Stimulated activated effector memory CD8-positive, alpha-beta T cell treated with anti-CD3 and anti-CD28 coated beads, Interleukin-12 subunit alpha, Interleukin-12 subunit beta, amount 100 ng/mL, for 72 hours (primary cell): ENCODE measurements at places on chromosomes 5 and 9.

DNA sequence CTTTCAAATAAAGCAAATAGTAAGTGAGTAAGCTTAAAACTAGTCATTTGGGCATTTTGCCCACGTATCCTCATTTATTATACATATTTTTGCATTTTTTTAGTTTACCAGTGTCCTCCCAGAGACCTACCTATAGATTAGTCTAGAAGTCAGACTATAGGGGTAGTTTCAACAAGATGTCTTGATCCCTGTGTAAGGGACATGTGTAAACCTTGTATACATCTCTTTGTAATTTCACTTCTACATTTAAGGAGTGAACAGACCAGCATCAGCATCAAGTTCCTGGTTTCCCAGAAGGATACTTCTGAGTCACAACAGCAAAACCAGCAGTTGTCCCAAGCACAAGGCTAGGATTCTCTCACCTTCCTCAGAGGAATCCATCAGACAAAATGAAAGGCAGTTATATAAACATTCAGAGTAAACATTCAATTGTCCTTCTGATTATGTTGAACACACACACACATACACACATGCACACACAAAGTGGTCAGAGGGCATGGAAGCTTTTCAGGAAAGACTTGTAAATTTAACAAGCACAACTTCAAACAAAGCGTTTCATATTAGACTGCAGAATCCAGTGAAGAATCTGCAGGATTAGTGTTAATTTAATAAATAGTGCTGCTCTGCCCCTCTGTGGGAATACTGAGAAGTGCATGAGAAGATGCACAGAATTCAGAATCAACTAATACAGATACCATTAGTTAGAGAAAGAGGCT, 55.4 kb downstream of the HINT1 start:
- DNase-seq, result no peak

- DNase-seq, result no peak
Observed at GRCh38 chr9:76358628-76359280, 35.5 kb downstream of the RFK start.

- no peak for DNase-seq
Observed at GRCh38 chr9:82124090-82124489, 135.5 kb downstream of the SPATA31D1 start.

- DNase-seq, result peak; percentile 17
Observed at GRCh38 chr9:38441347-38442085, 17.3 kb upstream of the IGFBPL1 start.

DNA sequence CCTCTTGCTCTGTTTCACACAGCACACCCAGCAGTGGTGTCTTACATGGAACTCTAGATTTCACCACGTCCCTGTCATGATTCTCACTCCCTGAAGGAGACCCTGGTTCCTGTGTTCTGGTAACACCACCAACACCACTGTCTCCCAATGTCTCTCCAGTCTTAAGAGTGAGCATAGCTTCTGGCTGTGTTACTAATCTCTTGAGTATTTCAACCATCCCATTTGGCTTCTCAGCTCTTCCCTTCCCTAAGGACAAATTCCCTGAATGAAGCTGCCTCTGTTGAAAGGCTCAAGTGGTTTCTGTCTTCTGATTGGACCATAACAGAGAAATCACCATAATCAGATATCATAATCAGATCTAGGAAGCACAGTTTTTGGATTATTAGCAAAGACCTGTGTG, 311.8 kb downstream of the DNAH5 start:
- DNase-seq, result no peak

DNA sequence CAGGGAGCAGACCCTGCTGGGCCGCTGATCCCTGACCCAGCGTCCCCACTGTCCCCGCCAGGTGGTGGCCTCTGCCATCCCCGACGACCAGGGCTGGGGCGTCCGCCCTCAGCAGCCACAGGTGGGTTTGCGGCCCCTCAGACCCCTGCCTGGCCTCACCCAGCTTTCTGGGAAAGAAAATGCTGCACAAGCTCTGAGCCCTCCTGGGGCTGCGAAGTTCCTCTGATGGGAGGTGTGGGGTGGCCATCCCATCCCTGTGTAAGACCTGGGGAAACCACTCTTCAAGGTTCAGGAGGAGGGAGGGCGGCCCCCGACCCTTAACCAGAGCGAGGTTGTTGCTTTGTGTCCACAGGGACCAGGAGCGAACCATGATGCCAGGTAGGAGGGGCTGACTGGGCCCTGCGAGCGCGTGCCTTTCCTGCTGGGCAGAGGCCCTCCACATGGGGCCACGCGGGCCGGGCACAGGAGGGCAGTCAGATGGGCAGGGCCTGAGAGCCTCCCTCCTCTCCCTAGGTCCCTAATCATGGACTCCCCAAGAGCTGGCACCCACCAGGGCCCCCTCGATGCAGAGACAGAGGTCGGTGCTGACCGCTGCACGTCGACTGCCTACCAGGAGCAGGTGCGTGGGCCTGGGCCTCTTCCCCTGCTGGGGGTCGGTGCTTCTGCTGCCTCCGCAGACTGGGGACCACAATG, 7.7 kb downstream of the NOXA1 start:
- DNase-seq, result no peak

GRCh38 chr9:97365634-97366033, 46.3 kb upstream of the TDRD7 start:
- DNase-seq, result no peak

DNA sequence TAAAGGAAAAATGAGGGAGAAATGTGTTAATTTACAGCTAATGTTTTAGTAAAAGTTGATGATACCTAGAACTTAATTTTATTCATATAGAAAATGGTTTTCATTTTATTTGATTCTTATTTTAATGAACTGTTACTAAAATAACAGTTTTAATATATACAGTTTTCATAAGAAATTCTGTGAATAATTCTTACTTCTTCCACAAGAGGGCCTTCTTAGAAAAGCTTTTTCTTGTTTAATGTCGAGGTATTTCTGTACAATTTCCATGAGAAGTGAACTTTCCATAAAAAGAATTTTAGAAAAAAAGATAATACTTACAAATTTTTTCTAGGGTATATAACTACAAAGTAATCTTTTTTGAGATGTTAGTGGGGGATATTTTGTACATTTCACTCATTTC, 73.9 kb downstream of the KLF9 start:
- DNase-seq, result no peak

GRCh38 chr9:90579181-90579580, 63.4 kb downstream of the DIRAS2 start:
- no peak for DNase-seq

DNA sequence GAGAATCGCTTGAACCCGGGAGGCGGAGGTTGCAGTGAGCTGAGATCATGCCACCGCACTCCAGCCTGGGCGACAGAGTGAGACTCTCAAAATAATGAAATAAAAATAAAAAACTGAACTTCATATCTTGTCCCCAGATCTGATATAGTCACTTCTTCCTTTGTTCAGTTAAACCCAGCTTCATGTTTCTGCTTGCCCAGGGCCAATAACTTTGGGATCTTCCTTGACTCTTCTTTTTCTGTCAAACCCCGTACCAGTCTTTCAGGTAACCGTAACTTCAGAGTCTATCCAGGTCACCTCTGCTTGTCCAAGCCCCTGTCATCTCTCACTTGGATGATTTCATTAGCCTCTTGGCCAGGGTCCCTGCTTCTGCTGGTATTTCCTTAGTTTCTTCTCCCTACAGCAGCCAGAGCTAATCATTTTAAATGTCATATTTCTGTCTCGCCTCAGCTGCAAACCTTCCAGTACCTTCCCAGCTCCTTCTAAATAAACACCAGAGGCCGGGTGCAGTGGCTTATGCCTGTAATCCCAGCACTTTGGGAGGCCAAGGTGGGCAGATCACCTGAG, 19.7 kb upstream of the ABL1 start:
- no peak for DNase-seq

- DNase-seq, result no peak
Observed at GRCh38 chr9:33232815-33233214, 7.2 kb upstream of the SPINK4 start.

DNA sequence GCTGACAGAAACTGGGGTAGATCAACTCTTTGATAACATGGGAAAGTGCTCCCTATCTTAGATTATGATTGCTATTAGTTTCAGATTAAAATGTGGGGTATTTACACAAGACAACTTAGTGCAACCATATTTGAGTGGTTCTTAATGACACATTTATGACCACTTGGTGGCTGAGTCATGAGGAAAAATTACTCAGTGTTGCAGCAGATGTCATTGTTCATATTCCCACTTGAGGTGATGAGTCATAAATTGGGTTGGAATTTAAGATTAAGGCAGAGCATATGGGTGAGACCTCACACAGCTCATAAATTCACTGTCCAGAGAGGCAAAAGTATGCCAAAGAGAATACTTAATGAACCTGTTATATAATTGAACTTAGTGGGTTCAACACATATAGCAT, 408.3 kb downstream of the DMRT2 start:
- no peak for DNase-seq

DNA sequence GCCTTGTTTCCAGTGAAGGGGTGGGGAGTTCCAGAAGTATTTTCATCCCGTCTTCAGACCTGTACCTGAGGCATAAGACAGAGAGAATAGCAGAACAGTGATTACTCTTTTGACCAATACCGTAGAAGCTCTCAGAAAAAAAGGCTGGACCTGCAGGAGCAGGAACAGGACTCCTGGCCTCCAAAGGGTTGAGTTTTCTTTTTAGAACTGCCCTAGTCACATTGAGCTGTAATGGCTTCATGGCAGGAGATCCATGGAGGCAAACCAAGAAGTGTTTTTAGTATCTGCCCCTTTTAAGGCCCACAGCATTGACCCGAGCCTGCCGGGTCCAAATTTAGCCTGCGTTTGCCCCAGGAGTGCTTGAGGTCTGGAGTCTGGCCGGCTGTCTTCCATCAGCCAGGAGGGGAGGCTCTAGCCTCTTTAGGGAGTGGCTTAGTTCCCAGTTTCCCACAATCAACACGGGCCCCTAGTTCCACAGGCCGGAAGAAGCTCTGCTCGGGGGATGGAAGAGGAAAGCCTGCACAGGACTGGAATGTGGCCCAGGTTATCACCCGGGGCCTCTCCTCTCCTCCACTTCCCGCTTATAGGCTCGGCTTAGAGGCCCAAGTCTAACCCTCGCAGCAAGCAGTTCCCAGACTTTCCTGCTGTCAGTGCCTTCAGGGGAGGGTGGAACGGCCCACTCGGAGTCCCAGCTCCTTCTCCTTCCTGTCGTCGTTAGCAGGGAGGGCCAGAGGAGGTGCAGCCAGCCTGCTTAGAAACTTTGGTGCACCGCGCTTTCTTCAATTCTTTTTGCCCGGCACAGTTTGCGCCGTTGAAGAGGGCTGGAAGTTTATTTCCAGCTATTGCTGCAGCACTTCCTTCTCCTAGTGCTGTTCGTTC, 80.7 kb downstream of the C9orf152 start:
- no peak for DNase-seq

- no peak for DNase-seq
Observed at GRCh38 chr5:26757941-26758340, 280.4 kb downstream of the CDH9 start.

- no peak for DNase-seq
Observed at GRCh38 chr5:90709323-90710155, 150.9 kb downstream of the ADGRV1 start.

GRCh38 chr5:67181648-67182221, 14.9 kb downstream of the CD180 start:
- DNase-seq, result no peak

DNA sequence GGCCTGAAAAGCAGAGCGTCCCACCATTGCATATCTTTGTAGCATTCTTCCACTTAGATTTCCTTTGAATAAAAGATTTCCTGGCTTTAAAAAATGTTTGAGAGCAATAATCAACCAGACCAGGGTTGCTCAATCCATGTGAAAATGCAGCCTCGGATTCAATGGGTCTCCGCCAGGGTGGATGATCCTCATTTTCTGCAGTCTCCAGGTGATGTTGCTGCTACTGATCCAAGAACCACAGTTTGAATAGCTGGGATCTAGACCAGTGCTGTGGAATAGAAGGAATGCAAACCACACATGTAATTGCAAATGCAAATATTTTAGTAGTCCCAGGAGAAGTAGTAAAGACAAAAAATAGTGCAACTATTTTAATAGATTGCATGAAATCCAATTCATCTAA, 317.6 kb downstream of the IRX1 start:
- no peak for DNase-seq

DNA sequence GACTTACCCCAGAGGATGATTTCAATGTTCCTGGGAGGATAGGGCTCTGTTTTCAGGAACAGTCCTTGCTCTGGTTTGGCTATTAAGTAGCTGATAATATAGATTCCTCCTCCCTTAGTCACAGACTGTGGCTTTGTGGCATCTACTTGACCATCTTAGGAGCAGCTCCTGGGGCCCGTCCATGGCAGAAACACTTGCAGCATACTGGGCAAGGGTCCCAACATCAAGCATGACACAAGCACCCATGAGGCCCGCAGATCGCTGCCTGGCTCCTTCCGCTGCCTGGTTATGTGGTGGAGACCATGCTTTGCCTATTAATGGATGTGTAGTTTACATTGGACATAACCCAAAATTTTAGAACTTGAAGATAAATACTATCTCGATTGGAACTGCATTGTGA, 170.1 kb downstream of the ICE1 start:
- DNase-seq, result peak; percentile 20

DNA sequence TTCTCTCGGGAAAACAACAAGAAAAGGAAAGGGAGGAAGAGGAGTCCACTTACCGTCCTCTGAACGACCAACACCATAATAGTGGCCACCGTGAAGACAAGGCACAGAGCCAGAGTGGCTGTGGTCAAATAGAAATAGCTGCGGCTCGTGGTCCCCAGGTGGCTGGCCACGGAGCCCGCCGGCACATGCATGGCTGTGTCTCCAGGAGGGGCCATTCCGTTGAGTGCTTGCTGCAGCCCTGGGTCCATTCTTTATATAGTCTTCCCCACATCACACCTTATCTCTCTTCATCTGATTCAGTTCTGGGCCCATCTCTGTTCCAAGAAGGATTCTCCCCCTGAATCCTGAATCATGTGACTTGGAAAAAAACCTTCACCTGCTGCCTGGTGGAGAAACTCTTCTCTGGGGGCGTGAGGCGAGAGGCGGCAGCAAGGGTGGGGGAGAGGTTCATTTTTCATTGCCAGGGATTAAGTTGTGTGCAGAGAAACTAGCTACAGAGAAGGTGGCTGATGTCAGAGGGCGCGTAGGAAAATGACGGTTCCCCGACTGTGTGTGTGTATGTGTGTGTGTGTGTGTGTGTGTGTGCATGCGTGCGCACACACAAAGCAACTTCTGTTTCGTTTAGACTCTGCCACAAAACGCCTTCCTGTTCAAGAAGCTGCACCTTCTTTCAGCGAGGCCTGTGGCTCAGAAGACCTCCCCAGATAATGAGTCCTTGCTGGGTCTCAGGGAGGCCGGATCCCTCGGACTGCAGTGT, at the start of gene TNFSF8:
TNFSF8 (minus strand) TSS at position 536 of the 757 bp plus-strand sequence; CDS start at position 248, 288 bp downstream.
- DNase-seq, result peak; percentile 31
